ENCODE measurements at places on chromosomes 1 and 21.

DNA sequence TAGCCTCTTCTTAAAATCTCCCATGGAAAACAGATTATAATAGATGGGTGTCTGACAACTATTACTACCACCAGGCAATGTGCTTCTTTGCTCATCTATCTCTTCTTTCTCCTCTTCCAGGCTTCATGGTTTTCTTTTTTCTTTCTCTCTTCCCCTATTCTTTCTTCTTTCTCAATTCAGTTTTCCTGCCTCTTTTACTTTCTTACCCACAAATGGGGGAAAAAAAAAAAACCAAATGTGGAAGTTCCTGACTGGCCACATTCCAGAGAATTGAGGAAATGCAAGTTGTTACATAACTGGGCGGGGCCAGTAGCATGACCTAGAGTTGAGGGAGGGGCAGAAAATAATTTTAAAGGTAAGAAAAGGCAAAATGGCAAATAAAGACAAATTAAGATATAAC lies 10.9 kb upstream of the SMG7 start:
- no peak for DNase-seq

DNA sequence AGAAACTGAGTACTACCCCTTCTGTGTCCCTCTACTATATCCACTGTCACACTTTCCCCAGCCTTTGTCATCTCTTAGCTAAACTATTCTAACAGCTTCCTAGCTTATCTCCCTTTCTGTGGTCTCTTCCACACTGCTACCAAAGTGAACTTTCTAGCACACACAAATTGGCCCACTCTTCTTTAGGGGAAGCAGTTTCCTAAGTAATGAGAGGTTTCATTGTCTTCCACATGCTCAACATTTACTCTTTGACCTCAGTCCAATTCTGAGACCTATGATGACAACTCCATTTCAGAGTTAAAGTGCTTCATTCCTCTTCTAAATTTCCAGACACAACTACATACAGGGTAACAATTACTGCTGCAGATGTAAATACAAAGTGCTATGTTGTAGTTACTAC lies 32.9 kb downstream of the SCYL3 start:
- DNase-seq, result no peak

DNA sequence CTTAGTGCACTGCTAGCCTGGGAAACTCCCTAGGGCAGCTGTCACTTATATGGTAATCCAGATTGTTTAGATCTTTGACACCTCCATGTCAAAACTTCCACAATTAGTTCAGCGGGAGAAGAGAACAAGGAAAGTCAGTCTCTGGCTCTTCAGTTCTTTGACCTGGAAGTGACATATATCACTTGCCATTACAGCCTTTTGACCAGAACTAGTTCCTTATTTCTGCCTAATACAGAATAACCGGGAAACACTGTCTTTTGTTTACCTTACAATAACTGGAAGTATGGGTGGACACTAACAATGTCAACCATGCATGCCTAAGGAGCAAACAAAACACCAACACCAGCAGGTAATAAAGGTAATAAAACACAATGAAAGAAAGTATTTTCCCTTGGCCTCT lies 68.3 kb downstream of the C4BPA start:
- DNase-seq, result no peak

DNA sequence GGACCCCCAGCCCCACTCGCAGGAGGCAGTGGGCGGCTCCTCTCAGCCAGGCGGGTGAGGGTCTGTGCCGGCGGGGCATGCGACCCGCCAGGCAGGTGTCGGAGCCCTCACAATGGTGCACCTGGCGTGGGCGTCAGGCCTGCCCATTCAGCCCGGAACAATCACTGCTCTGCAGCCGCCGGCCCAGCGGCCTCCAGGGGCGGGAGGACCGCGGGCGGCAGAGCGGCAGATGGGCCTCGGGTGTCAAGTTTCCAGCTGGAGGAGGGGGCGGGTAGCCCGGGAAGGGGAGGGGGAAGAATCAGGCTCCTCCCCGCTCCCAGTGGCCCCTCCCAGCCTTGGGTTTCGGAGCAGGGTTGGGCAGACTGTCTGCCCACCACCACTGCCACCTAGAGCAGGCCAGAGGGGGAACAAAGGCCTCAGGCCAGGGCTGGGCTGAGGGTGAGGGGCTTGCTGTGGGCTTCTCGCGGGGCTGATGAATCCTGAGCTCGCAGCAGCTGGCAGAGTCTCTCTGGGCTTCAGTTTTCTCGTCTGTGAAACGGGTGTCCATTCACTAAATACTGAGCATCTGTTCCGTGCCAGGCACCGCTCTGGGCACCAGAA lies 39.5 kb upstream of the CASZ1 start:
- no peak for DNase-seq
